ENCODE measurements at places on chromosomes 2 and 18.

DNA sequence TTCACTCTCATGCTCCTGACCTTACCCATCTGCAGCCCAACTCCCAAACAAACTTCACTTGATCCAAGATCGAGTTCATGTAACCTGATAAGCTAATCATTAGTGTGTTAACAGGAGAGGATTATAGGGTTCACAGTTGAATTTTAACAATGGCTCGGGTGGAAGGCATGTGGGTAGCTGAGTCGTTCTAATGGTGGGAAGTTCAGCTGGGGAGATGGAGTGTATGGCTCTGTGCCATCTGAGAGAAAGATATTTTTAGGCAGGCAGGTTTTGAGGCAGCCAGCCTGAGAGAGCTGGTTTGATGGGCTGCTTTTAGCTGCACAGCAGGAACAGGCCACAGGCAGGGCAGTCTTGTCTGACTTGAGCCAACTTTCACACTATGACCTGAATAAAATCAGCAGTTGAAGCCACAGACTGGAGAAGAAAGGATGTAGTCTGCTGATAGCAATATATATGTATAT is 17.7 kb upstream of the NFE2L2 start:
- no peak for DNase-seq

GRCh38 chr2:25955869-25956535 is 26.3 kb downstream of the KIF3C start:
- peak; percentile 61 for DNase-seq

DNA sequence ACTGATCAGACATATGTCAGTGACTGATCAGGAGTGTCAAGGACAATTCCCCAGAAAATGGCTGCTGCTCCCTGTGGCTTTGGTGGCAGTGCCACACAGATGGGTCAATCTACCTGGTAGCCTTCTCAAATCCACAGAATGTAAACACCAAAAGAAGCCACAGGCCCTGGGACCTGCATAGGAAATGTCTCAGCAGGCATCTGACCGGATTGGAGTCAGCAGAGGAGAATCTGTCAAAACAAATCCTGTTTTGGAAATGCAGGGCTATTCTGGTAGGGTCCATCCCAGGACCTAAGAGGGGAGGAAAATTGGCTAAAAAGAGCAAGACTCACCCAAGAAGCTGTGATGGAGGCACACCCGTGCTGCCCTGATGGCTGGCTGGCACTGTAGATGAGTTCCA is 189.7 kb downstream of the TMEM247 start:
- no peak for DNase-seq

GRCh38 chr18:42429196-42429595 is 474.2 kb downstream of the PIK3C3 start:
- DNase-seq: no peak

- DNase-seq: no peak
Observed at GRCh38 chr2:111209045-111209514, 88.4 kb downstream of the BCL2L11 start.

GRCh38 chr2:47002480-47003381 is 87.1 kb upstream of the MCFD2 start:
- no peak for DNase-seq

DNA sequence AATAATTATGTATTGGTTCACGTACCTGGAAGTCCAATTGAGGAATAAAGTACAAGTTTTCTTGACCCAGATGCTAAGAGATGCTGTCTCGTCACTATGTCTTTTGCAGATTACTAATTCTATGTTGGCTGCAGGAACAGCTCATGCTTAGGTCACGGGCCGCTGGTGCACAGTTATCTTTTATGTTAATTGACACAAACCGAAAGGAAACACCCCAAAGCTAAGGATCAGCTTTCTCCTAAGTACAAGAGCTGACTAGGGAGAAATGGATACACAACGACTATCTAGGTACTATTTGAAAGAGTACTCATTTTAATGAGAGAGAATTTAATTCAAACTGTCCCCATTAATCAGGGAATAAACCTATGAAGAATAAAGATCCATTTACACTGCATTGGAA is 217.7 kb upstream of the SLC35G4 start:
- no peak for DNase-seq

DNA sequence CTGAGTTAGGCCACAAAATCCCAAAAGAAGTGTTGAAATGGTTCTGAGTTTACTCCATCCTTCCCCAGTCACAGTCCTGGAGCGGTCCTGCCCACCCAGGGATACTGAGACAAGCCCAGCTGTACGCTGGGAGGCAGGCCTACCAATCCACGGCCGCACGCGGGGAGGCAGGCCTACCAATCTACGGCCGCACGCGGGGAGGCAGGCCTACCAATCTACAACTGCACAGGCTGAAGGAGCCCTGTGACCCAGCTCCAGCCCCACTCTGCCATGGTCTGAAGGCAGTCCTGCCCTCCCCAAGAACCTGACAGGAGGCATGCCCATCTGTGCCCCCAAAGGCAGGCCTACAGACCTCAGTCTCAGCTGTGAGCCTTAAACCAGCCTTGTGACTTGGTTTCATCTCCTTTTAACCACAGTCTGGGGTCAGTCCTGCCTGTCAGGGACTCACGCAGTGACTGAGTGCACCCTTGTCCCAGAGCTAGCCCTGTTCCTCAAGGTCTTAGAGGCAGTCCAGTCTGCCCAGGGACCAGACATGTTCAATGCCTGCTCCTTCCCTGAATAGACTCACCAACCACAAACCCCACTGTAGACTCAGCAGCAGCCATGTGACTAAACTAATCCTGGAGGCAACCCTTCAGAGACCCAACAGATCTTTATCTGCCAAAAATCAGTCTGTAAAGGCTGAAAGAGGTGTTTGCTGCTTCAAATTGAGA is 36.8 kb downstream of the GPC1 start:
- no peak for DNase-seq

DNA sequence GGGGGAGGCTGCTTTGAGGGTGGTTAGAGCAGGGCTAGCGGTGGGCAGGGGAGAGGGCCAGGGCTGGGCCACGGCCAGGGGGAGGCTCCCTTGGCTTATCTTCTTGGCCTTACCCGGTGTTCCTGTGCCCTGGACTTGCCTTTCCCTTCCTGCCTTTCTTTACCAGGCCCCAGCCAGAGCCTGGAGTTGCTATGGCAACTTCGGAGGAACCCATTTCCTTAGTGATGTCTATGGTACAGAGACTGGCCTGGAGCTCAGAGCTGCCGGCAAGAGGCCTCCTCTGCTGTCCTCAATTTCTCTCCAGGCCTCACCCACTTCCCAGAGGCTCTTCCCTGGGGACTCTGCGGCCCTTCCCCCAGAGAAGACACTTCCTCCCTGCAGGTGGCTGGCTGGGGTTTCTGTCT is 11.5 kb downstream of the SPEG start:
- peak; percentile 46 for DNase-seq

DNA sequence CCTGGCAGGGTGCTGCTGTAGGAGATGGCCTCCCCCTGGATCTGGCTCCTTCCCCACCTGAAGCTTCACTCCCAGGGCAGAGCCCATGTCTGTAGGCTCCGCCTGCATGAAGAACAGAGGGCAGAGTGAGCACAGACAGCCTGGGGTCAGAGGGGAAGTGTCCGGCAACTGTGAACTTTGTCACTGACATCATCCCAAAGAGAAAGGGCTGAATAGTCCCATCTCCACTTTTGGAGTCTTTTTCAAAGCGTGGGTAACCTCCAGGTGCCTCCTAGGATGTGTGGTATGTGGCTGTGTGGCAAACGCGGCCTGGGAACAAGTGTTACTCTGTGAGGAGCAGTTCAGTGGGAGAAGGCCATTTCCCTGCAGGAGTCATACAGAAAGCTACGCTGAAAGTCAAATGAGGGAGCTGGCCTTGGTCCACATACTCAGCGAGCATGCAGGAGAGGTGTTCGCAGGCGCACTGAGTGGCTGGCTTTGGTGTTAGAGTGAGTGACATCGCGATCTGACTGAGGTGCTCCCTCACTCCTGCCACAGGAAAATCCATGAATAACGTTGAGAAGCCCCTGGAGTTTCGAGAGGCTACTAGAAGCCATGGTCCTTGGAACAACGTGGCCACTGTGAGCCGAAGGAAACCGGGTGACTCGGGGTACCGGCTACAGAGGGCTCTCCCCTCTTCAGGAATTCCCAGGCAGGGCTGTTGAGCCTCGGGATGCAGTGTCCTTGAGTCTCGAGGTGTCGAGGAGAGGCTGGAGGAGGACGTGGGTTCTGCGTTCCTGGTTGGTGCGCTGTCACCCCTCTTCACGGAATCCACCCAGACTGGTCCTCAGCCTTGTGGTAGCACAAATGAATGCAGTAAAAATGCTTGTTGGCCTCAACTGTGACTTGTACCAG is 54.7 kb downstream of the CABLES1 start:
- no peak for DNase-seq

- peak; percentile 28 for DNase-seq
Observed at GRCh38 chr2:169860149-169860548, 32.9 kb downstream of the UBR3 start.

DNA sequence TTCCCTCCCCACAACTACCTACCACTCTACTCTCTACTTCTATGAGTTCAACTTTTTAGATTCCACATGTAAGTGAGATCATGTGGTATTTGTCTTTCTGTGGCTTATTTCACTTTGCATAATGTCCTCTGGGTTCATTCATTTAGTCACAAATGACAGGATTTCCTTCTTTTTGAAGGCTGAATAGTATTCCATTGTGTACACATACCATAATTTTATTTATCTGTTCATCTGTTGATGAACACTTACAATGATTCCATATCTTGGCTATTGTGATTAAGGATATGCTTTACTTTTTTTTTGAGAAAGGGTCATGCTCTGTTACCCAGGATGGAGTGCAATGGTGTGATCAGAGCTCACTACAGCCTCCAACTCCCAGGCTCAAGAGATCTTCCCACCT is 73.6 kb downstream of the ICA1L start:
- no peak for DNase-seq

DNA sequence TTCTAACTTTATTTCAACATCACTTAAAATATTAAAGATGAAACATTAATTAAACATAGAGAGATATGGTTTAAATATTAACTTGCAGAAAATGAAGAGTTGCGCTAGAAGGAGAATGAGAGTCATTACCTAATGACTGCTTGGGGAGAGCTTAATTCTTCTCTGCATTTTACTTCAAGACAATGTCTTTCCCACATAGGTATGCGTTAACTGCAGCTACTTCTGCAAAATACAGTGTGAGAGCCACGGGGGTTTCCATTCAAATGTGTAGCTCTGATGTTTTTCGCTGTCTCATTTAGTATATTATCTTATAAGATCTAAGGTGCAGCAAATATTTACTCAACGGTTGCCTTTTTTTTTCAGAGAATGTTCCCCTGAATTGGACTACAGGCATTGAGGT is 126.7 kb downstream of the TMX3 start:
- no peak for DNase-seq

GRCh38 chr2:2243666-2244065 is 87.4 kb downstream of the MYT1L start:
- no peak for DNase-seq

GRCh38 chr2:189751080-189751658 is 11.4 kb downstream of the OSGEPL1 start:
- DNase-seq: peak; percentile 78

- no peak for DNase-seq
Observed at GRCh38 chr2:186059096-186059495, 320.5 kb downstream of the FSIP2 start.

- no peak for DNase-seq
Observed at GRCh38 chr2:68912732-68913131, 40.0 kb downstream of the GKN2 start.

DNA sequence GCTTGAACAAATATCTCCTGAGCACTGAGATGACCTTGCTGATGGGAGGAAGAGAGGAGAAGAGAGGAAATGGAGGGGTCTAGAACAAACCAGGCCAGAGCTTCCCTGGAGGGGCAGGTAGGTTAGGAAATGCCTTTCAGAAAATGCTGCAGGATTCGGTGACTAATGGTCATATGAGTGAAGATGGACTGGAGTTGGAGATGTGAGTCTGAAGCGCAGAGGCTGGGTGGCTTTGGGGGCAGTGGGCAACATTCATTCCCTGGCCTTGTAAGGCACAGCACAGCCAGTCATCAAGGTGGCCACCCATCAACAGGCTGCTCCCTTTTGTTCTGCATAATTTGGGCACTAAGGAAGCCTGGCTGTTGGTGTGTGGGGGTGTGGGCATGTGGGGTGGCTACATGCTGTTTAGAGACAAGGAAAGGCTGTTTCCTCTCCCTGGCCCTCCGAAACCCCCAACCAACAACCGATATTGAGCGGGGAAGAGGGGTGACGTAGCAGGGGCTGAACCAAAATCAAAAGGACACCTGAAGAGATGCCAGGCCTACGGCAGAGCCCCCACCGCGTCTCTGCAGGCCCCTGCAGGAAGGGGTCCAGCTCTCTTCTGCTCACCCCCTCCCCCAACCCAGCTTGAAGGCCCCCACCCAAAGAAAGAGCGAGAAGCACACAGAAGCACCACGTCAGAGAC is 1.5 kb downstream of the SLC30A3 start:
- no peak for DNase-seq

DNA sequence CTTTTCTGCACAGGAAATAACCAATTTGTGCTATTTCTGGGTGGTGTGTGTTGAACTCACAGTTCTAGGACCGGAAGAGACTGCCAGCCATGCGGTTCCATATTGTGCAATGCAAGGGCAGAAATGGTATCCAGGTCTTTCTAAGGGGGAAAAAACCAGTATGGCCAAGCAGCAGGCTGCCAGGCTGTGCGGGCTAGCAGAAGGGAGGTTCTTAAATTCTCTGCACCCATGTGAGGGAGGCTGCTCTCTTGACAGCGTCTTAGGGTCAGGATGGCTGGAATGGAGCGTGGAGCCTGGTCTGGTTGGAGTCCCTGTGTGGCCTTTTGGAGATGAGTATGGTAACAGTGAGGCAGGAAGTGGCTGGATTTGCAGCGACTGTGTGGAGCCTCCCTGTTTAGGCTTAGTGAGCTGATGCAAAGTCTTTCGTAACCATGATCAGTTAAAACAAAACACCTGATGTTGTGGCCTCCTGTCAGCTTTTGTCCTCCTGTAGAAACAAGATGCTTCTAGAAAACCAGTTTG is 52.6 kb downstream of the NCK2 start:
- no peak for DNase-seq

GRCh38 chr2:199606193-199606780 is 148.5 kb upstream of the SATB2 start:
- DNase-seq: no peak

DNA sequence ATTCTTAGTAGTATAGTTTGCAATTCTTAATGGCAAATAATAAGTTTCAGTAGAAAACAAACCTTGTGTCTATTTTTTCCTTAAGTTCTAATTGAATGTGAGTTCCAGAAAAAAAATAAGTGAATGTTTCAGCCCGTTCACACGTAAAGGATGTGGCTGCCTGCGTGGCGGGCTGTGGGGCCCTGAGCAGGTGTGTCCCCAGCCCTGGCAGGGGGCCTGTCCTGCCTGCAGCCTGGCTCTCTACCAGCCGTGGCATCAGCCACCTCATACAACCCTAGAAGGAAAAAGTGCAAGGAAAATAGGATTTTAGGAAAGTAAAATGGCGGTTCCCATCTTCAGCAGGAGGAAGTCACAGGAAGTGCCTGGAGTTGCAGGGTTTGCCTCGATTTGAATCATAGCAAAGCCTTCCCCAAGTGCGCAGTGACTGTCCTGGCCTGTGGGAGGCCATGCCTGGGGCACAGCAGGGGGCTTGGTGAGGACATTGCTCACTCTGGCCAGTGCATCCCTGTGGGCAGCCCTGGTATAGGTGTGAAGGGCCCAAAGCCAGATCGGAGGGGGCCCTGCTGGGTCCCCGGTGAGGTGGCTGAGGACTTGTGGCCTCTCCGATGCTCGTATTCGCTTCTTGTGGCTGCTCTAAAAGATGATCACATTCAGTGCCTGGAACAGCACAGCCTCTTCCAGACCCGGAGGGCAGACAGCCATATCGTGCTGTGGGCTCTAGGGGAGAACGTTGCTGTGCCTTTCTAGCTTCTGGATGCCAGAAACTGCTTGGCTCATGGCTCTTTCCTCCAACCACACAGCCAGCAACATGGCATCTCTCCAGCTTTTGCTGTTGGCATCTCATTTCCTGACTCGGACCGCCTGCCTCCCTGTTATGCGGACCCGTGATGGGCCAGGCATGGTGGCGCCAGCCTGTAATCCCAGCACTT is 12.6 kb downstream of the DTYMK start:
- DNase-seq: no peak

All from Karpas-422 (cell line).